ENCODE measurements at places on chromosomes 16 and 17.

- peak; percentile 95 for DNase-seq
Measured at GRCh38 chr16:87383505-87384161, at the start of gene FBXO31. TSS of gene FBXO31 (minus strand) at chr16:87383776. CDS start at chr16:87383744, 32 bp downstream.

DNA sequence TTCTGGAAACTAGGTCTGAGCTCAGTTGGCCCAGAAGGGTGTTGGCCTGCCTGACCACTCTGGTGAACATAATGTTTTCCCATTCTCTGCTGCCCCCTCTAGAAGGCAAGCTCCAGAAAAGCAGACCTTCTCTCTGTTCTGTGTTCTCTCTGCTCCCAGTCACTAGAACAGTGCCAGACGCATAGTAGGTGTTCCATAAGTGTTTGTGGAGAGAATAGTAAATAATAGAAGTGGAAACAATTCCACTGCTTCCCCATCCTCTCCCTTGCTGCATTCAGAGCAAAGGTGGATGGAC lies 32.2 kb upstream of the ETV4 start:
- DNase-seq, result no peak

- no peak for DNase-seq
Measured at GRCh38 chr17:7039832-7040231, 4.0 kb downstream of the SLC16A13 start.

DNA sequence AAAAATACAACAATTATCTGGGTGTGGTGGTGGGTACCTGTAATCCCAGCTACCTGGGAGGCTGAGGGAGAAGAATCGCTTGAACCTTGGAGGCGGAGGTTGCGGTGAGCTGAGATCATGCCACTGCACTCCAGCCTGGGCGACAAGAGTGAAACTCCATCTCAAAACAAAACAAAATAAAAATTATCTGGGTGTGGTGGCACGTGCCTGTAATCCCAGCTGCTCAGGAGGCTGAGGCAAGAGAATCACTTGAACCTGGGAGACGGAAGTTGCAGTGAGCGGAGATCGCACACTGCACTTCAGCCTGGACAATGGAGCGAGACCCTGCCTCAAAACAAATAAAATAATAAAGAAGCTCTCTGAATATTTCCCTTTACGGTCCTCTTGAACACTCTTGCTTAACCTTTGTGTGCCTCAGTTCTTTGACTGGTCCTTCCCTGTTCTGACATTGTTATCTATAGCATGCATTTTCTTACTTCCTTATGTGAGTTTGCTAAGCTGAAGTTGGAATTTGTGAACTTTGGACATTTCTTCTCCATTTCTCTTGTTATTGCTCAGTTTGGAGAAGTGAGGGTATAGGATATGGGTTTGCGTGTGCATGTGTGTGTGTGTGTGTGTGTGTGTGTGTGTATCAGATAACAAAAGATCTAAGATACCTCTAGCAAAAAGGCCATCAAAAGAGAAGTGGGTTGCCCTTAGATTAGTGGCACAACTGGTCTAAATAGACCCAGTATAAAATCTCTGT lies 29.7 kb upstream of the WSB1 start:
- no peak for DNase-seq

- no peak for DNase-seq
Measured at GRCh38 chr16:25593260-25593659, 98.5 kb upstream of the HS3ST4 start.

DNA sequence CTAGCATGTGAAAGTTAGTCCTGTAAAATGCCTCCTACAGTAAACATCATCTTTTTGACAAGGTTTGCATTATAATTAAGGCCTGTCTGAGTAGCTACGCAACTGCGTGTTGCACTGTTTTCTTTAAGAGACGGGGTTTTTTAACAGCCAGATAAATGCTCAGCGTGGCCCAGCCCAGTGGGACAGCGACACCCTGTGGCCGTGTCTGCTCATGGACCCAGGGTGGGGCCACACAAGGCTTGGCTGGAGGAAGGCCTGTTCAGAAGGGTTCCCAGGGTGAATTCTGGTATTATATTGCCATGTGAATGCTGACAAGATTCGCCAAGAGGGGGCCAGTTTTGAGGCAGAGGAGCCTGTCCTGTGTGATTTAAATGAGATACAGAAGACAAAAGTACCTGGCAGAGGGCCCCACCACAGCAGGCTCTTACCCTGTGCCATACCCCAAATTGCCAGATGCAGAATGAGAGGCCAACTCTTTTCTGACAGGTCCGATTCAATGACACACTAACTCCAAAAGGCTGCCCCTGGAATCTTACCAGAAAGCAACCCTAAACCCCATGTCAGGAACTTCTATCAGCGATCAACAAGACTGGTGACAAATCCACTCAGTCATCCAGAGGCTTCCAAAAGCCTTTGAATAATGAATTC lies 65.9 kb upstream of the IRX6 start:
- DNase-seq, result peak; percentile 50

DNA sequence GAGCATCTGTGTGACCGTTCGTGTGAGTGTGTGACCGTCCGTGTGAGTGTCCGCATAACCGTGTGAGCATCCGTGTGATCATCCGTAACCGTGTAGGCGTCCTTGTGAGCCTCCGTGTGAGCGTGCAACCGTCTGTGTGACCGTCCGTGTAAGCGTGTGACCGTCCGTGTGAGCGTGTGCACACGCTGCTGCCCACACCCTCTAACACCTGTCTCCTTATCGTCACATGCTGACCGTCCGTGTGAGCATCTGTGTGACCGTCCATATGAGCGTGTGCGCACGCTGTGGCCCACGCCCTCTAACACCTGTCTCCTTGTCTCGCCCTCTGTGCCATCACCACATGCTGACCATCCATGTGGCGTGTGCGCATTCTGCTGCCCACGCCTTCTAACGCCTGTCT lies 31.1 kb downstream of the NME3 start:
- DNase-seq, result no peak

DNA sequence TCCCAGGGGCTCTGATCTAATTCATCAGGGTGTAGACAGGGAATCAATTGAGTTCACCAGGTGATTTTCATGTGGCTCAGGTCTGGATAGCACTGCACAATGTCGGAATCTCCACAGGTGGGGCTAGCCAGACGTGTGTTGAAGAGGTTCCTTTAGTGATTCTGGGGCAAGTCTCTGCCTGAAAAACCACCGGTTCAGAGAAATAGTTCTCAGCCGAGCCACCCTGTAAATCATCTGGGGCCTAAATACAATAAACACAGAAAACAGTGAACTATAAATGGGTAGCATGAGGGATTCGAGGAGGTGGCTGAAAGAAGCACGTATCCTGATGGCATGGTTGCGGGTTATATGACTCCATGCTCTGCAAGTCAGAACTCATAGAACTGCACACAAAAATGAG lies 21.3 kb downstream of the ASPA start:
- no peak for DNase-seq

- no peak for DNase-seq
Measured at GRCh38 chr17:35784895-35785294, 10.5 kb downstream of the MMP28 start.

DNA sequence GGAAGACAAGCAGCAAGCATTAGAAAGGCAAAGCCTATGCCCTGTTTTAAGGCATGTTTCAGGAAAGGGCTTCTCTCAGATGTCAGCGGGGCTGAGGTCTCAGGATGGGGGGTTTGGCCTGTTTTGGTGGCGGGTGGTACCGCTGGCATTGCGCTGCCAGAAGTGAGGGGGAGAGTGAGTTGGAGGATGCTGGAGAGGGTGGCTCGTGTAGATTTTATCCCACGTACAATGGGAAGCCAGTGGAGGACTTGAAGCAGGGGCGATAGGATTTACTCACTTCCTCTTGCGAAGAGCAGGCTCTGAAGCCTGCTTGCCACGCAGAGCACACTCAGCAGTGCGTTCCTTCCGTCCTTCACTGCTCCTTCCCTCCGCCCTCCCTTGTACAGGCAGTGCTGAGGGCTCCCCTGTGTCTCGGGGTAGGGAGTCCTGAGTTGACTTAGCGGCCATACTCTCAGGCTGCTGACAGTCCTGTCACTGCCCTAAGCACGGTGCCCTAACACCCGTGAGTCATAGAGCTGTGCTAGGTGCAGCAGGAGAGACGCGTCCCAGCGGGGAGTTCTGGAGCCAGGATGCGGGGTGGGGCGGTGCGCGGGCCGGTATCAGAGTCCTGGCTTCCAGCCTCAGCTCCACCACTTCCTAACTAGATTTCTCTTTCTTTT lies 113.1 kb downstream of the SNX29 start:
- no peak for DNase-seq

DNA sequence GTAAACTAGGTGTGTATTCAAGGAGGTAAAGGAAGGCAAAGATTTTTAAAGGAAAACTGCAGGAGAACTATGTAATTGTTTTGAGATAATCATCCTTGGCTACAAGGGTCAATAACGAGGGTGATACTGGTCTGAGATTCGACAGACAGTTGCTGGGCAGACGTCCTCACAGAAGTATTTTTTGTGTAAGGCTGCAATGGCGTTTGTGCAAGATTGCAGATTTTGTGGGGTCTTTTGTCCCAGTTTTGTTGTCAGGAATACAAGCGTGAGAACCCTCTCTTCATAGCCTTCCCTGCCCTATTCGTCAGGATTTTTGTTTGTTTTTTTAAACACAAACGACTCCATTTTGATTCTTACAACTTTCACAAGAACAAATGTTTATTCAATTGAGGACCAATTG lies 57.5 kb downstream of the GPR139 start:
- no peak for DNase-seq

DNA sequence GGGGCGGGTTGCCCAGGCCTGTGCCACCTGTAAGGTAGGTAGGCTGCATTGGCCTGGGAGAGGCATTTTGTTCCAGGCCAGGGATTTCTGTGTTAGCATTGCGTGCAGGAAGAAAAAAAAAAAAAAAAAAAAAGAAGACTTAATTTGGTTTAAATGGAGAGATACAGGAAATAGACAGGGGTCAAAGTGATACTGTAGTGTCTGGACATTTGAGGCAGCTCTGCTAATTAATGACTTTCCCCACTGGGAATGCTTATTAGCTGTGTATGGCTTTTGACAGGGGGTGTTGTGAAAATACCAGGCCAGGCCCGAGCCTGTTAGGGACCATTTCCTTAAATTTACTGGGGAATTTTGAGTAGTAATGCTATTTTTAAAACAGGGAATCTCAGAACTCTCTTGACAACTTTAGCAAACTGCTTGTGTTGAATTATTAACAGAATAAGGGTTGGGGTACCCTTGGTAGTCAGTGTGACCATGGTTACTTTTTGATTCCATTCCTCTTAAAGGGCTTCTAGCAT lies 1.0 kb downstream of the MAP2K4 start:
- DNase-seq, result no peak

DNA sequence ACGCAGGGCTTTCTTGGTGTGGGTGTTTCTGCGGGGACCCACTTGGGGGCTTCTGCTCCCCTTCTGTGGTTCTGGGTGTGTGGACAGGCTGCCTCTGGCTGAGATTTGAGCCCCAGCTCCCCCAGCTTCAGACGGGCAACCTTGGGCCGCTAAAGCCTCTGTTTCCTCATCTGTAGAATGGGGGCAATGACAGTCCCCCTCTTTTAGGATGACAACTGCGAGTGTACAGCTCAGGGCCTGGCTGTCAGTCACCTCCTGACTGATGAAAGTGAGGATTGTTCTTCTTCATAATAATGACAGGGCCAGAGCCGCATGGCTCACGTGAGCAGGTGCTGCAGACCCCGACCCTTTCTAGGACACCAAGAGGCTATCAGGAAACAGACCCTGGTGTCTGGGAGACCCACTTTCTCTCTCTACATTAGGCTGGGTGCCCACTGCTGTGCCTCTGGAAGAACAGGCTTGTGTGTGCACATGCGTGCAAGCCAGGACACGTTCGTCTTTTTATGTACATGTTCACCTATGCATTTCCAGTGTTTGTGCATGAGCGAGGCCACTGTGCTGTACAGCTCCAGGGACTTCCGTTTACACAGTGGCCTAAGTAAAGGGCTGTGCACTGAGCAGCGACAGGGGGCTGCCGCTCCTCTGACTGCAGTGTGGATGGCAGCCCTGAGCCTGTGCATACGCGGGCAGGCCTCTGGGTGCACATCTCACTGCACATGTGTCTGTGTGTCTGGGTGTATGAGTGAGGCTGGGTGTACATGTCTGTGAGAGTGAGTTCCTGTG lies 4.6 kb downstream of the SPNS3 start:
- DNase-seq, result no peak

- DNase-seq, result no peak
Measured at GRCh38 chr17:50615828-50616227, 18.9 kb upstream of the ABCC3 start.

GRCh38 chr17:55420776-55421178 lies 858 bp downstream of the MMD start:
- DNase-seq, result peak; percentile 26

DNA sequence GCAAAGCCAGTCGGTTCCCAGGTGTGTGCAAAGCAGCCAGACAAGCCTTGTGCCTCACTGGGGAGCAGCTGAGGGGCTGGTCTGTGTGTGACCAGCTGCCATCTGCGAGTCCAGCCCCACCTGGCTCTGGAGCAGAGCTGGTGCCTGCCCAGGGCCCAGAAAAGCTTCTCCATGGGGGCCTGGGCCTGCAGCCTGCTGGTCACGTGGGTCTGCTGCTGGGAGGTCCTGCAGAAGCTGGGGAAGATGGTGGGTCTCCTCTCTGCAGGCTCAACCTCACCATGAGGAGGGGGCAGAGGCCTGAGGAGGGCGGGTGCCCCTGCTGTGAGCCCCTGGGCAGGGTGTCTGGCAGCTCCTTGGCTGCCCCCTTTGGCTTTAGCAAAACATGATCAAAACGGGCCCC lies 71.9 kb downstream of the ENGASE start:
- peak; percentile 26 for DNase-seq

- DNase-seq, result no peak
Measured at GRCh38 chr17:12990041-12990808, 27.6 kb downstream of the ELAC2 start.

- no peak for DNase-seq
Measured at GRCh38 chr16:13307851-13308250, 406.5 kb downstream of the SHISA9 start.

- no peak for DNase-seq
Measured at GRCh38 chr16:29696881-29697331, 17.9 kb downstream of the QPRT start.

DNA sequence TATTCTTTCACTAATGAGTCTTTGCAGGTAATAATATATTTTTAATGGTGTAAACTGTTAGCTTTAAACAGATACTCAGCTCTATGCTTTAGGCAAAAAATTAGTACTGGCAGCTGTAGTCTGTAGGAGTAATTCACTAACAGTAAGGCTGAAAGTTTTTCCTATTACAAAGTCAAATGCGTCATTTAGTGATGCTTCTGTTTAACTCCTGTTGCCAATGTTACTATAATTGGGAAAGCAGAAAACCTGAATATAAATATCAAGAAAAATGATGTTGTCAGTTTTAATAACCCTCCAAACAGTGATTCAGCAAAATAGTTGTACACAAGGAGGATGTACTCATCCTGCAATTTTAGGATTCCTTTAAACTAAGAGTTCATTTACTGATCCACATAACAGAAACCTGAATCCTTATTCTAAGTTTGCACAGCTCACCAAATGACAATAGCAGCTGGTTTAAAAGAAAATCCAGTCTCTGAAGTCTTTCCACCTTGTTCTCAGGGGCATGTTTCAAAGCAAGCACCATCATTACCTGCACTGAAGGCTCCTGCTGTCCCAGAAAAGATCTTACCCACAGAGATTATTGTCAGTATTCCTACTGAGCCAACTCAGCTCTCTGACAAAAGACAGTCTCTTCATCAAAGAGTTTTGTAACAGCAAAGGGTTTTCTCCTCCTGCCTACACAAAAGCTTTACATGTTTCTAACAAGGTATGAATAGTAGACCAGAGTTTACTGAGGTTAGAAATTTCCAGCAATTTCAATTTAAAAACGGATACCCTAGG lies 4.2 kb downstream of the CDR2 start:
- DNase-seq, result no peak

Data from NCI-H524 (cell line).